EL (cell line): ENCODE measurements at places on chromosomes 11 and 22.

DNA sequence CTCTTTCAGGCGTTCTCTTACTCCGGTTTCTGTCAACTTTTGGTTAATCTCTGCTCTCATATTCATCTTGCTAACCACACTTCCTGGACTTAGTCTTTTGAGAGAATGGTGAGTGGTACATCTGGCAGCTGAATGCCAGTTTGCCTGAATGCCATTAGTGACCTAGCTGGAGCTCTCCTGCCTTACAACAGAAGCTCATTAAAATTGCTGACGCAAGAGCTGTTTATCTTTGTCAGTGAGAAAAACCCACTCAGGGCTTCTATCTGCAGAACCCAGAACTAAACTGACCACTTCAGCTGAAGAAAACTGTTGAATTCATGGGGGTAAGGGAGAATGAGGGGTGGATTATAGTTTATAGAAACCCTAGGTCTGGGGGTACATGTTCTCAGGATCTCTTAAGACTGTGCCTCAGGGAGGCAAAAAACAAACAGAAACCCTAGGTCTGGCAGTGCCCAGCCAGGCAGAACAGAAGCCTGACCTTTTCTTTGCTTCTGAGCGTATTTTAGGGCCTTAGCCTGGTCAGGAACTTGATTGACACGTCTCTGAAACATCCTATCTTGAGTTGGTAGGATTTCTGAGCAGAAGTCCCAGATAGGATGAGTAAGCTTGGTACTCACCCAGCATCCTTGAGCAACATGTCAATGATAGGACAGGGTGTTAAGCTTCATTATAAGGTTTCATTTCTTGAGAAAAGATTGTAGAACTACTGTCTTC is 52.8 kb upstream of the YWHAH start:
- DNase-seq: peak; percentile 32

- DNase-seq: no peak
Measured at GRCh38 chr11:12361682-12362081, 15.7 kb upstream of the PARVA start.

- no peak for DNase-seq
Measured at GRCh38 chr11:72229925-72230763, 5.6 kb downstream of the INPPL1 start.

DNA sequence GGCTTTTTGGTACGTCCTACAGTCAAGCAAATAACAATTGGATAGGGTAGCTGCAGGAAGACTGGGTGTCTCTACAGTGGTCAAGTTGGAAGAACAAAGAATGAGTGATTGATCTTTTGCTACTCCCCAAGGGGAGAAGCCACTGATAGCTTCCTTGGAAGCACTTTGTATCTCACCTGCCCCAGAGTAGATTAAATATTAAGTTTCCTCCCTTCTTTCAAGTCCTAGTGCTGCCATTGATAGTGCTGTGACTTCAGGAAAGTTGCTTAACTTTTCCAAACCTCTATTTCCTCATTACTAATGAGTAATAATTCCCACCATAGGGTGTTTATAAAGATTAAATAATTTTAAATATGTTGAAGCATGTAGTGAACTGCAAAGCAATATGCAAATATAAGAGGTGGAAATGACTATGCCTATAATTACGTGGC is 35.6 kb upstream of the EHF start:
- DNase-seq: no peak

DNA sequence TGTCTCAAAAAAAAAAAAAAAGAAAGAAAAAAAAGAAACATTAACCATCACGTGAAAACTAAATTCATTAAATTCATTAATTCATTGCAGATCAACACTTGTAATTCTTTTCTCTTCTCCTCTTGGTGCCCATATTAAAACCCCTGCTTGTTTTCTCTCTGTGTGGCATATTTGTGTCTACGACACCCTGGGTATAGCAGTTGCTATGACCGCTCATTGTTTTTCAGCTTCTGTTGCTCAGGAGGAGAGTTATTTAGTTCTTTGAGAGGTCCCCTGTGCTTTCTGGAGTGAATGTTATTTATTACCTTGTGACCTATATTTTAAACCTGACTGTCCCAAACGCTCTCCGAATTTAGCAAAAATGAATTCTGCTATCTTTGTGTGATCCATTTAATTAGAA is 62.3 kb upstream of the CLMP start:
- no peak for DNase-seq

GRCh38 chr11:66936311-66936711 is 21.9 kb downstream of the PC start:
- peak; percentile 74 for DNase-seq

DNA sequence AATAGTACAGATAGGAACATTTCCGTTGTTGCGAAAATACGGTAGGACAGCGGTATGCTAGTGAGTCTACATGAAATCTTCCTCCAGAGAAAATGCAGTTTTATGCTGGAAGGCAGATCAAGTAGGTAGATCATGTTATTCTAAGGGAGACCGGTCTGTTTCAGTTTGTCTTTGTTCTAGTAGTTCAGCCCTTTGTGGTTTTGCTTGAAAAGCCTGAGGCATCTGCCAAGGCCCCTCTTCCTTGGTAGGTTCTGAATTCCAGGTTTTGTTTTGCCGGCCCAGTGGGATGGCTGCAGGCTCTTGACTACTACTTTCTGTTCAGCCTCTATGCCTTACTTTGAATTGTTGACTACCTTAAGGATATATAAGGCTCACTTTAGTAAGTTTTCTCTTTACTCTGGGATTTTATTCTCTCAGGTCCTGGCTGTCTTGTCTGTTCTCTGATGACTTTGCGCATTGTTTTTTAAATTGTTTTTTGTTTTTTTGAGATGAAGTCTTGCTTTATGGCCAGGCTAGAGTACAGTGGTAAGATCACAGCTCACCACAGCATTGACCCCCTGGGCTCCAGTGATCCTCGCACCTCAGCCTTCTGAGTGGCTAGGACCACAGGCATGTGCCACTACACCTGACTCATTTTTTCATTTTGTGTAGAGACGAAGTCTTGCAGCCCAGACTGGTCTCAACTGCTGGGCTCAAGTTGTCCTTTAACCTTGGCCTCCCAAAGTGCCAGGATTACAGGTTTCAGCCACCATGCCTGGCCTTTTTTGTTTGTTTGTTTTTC is 53.7 kb downstream of the HIPK3 start:
- DNase-seq: peak; percentile 42
